ENCODE measurements at places on chromosomes 16 and 17.
A peak's percentile ranks its signal among the peaks of the same experiment; 100 is the strongest.

DNA sequence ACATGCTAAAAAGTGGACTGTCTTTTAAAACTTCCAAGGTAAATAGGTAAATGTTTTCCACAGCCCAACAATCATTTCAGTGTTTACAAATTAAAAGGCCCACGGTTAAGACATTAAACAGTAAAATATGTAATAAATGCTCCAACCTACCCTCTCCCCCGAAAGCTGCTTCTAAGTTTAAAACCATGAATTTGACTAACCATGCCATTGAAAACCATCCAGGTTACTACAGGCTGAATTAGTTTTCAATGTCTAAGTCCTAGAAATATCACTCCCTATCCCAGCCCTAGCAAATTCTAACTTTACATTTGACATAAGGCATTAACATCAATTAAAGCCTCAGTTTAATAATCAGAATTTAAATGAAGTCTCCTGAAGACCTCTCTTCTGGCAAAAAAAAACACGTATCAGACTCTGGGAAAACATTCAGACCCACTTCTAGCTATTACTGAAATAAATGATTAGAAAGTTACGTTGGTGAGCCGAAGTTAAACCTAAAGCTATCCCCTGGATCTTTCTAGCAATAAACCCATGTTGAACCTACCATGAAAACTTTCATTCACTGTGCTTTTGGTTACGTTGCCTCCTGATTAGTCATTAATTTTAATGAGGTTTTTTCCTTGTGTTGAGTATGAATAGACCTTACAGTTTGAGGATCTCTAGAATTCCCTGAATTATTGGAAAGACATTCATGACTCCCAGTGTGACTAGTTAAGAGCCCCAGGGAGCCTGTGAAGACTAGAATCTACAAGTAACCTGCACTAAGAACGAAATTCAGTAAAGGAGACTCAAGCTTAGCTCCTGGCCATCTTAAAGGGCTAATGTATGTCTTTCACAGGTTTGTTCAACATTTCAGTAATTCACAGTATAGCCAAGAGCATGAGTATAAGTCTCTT is 1.7 kb upstream of the POLG2 start:
- no peak for DNase-seq

DNA sequence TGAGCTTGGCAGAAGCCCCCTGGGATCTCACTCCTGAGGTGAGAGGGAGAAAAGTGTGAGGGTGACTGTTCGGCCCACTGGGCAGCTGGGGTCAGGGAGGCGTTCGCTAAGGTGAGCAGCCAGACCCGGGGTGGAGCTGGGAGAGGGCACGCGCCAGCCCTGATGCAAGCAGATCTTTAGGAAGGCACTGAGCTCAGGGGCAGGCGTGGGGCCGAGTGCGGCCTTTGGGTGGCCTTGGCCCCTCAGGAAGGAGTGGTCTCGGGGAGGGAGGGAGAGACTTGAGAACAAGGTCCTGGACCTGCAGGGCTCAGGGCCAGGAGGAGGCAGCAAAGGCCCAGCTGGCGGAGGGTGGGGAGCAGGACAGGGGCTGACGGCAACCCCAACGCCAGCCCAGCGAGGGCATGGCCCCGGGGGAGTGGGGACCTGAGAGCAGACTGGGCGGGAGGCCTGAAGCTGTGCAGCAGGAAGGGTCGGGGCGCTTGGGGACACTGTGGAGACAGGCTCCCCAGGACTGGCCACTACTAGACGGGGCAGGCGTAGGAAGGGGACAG is 14.5 kb upstream of the WDR45B start:
- DNase-seq = no peak

DNA sequence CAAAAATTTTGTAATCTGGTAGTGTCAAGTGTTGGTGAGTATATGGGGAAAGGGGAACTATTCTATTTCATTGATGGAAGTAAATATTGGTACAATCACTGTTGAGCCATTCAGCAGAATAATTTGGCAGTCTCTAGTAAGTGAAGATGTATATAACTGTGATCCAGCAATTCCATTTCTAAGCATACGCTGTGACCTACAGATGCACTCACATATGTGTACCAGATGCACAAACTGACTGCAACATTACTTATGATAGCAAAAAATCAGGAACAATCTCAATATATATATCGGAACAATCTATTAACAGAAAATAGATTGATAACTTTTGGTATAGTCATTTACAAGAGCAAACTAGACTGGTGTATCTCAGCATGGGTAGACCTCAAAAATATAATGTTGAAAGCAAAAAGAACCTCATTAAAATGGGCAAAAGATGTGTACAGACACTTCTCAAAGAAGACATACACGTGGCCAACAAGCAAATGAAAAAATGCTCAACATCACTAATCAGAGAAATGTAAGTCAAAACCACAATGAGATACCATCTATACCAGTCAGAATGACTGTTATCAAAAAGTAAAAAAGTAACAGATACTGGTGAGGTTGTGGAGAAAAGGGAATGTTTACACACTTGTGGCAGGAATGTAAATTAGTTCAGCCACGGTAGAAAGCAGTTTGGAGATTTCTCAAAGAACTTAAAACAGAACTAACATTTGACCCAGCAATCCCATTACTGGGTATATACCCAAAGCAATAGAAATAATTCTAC is 20.7 kb downstream of the ADAP2 start:
- DNase-seq = no peak

DNA sequence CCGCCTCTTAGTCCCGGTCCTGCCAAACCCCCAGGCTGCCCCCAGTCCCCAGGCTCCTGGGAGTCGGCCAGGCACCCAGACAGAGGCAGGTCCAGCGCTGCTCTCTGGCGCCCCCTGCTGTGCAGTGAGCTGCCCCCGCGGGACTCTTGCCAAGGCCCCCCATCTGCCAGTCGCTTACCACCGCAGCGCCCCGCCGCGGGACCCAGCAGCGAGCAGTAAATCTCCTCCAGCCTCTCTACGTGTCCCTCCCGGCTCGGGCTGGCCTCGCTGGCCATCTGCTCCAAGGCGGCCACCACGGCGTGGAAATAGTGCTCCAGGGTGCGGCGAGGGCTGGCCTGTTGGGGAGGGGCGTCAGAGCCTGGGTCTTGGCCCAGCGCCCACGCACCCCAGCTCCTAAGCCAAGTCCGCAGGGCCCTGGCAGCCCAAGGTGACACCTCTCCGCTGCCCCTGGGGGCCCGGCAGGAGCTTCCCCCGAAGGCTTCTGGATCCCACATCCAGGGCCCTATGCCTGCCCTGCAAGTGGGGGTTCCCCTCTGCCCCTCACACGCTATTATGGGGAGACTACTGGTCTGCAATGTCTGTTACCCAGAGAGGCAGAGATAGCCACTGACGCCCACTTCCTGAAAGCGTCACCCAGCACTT is 33.7 kb upstream of the MFSD6L start:
- DNase-seq = peak; percentile 16

DNA sequence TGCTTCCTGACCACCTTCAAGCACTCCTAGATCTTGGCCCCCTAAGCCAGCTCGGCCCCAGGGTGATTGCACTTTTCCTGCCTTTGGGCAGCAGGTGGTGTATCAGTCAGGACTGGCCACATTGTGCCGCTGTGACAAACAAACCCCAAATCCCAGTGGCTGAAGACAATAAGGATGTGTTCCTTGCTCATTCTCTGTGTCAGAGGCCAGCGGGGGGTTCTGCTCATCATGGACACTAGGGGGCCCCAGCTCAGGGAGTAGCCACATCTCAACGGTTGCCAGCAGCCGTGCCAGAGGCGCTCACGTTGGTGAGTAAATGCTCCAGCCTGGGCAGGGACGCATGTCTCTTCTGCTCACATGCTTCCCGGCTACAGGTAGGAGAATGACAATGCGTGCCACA is 60.4 kb downstream of the ZDHHC7 start:
- DNase-seq = peak; percentile 24

DNA sequence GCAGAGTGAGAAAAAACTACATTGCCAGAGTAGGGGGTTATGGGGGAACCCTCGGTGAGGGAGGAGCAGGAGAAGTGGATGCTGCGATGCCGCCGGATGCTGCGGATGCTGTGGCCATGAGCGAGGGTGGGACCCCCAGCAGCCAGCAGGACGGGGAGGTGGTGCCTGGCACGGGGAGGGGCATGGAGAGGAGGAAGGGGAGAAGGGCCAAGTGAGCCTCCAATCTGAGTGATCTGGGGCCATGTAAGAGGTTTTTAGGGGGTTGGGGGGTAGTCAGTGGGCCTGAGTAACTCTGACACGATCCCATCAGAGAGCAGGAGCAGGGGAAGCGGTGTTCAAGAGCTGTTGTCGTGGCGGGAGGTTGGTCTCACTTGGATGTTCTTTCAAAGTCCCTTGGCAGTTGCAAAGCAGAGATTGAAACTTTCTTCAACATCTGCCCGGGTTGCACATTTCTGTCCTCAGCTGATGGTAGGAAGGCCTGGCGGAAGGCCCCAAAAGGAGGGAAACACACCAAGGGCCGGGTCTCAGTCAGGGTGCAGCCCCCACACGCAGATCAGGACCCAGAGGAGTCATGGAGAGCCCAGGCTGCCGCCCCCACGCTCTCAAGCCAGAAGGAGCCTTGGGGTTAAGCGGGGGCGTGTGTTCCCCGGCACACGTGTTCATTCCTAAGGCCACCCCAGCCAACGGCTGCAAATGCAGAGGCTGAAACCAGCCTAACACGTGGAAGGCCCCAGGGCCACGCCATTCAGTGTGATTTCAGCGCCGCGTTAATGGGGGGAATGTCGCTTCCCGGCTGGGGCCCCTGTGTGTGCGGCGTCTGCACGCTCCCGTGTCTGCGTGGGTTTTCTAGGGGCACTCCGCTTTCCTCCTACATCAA is 81.7 kb downstream of the ZDHHC7 start:
- no peak for DNase-seq

DNA sequence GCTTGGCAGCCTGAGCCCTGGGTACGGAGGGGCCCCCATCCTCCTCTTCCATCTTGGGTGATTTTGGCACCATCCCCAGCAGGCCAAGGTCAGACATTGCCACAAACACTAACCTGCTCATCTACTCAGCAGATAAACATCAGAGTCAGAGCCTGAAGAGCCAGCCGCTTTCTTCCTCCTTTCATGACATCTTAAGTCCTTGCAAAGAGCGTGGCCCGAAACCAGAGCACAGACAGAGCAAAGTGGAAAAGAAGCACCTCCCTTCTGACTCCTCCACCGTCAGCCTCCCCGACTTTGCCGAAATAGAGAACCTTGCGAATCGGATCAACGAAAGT is 60.4 kb upstream of the RPH3AL start:
- DNase-seq = peak; percentile 47

DNA sequence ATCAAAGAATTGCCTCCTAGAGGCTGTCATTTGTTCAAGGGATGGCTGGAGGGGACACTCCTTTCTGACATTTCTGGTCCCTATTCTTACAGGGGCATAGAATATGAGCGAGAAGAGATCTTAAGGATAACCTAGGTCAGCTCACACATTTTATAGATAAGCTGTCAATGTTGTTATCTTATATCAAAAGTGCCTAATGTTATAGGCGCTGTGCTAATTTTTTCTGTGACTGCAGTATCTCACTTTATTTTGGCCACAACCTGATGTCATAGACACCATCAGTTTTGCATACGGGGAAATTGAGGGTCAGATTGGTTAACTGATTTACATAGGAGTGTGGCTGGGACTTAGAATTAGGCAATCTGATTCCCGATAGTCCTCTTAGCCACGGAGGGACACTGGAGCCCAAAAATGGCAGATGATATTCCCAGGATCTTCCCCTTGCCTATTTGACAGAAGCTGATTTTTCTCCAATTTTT is 1.2 kb downstream of the CPD start:
- no peak for DNase-seq

DNA sequence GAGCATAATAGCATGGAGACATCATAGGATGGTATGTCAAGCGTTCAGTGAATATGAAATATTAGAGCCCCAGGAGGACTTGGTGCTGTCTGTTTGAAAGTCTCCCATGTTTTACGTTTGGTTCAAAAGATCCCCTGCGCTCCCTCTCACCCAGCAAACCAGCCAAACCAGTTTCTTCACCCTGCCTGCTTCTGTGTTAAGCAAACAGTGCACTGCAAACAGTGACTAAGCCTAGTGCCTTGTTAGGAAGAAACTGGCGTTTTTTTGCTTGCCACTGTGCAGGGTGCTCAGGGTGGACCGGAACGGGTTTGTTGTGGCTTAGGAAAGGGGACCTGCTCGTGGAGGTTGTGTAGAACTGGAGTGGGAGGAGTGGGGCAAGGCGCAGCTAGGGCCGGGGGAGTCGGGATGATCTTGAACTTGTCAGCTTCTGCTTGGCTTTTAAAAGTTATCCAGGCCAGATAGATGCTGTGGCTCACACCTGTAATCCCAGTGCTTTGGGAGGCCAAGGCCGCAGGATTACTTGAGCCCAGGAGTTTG is 7.7 kb downstream of the CDH1 start:
- DNase-seq = no peak

DNA sequence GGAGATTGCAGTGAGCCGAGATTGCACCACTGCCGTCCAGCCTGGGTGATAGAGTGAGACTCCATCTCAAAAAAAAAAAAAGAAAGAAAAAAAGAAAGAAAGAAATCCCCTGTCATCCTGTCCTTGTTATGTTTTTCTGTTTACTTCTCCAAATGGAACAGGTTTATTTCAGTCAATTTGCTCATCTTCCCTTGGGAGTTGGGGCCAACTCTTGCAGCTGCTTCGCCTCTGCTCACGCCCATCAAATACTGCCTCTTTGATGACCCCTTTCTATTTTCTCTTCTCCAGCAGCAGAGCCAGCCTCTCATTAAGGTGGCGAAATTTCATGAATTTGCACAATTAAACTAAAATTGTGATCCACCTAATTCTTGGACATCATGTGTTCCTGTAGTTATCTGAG is 173.4 kb downstream of the ZNF18 start:
- no peak for DNase-seq

DNA sequence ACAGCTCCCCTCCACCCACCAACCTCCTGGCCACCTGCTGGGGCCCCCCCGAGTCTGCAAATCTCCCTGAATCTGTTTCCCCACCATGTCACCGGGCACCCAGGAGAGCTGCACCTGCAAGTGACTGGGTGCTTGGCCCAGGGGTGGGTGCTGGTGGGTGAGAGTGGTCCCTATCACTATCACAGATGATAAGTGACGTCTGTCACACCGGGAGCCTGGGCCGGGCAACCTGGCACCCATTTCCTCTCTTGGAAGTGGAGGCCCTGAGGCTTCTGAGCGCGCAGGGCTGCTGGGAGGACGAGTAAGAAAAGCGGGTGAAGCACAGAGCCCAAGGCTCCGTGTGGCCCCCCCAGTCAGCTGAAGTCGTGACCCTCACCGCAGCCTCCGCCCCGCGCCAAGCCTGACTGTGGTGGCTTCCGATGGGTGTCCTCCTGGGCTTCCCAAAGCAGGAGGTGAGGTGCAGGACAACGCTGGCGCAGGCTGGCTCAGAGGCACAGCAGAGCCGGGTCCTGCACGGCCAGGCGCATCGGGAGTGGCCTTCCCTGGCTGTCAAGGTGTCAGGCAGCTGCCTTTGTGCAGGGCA is 21.0 kb upstream of the ACSF3 start:
- no peak for DNase-seq

DNA sequence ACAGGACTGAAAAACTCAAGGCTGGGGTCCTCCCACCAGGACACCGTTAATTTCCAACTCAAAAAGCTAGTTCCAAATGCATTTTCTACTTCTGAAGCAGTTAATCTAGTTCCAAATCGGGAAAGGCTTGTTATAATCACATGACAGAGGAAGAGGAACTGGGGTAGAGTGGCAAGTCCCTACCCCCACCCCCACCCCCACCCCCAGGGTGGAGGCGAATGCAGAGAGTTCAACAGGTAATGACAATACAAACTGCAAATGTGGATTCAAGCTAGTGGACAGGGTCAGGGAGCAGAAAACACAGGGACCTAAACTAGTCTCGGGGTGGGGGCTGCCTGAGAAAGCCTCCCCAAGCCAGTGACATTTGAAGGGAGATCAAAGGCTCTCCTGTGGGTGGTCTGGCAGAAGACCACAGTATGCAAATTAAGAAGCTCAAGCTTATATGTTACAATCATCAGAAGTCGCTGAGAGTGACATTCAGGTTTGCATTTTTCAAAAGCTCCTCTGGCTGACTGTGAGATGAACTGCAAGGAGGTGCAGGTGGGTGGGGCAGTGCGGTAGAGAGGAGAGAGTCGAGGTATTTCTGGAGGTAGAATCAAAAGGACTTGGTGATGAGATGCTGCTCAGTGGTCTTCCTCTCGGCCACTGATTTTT is 56.4 kb upstream of the SLC25A19 start:
- DNase-seq = peak; percentile 41
